ENCODE measurements at places on chromosomes 16 and 17.

DNA sequence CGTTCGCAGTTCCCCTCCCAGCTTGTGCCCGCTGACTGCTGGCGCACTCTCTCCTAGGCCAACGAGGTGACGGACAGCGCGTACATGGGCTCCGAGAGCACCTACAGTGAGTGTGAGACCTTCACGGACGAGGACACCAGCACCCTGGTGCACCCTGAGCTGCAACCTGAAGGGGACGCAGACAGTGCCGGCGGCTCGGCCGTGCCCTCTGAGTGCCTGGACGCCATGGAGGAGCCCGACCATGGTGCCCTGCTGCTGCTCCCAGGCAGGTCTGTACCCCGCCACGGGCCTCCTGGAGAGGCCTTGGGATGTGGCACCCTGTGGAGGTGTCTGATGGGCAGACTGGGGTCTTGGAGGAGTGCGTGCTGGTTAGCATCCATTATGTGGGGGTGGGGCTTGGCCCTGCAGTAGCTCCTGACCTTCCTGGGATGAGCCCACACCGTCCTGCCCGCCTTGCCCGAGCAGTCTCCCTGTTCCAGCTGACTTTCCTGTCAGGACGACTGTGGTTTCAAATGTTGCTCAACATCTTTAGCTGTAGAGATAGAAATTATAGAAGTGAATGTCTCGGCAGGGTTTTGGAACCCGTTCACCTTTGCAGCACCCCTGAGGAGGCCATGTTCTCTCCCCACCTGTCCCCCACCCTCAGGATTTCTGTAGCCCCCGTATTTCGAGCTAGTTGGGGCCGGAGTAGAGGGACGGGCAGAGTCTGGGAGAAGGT is 44.9 kb upstream of the CAPN15 start:
- no peak for DNase-seq

GRCh38 chr16:63695347-63695746 is 1426.5 kb downstream of the CDH11 start:
- no peak for DNase-seq

DNA sequence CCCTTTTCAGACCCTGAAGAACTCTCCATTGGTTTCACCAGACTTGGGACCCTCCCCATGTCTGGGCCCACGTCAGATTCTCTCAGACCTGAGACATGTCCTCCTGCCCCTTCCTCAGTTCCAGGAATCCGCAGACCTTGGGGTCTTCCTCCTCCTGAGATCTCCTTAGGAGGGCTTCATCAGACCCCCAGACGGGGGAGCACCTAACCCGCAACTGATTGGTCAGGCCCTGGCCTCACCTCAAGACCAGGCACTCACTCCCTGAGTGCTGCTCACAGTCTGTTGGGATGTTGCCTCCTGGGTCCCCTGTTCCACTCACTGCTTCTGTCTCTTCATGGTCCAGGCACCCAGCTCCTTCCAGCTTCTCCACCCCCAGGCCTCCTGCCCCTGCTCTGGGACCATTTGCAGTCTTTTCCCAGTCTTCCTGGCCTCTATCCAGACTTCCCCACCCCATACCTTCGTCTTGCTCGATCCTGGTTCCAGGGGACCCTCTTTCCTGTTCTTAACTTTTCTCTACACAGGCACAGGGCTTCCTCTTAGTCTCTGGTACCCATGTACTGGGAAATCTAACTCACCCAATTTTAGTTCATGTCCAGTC is 1.2 kb downstream of the GID4 start:
- DNase-seq, result no peak

DNA sequence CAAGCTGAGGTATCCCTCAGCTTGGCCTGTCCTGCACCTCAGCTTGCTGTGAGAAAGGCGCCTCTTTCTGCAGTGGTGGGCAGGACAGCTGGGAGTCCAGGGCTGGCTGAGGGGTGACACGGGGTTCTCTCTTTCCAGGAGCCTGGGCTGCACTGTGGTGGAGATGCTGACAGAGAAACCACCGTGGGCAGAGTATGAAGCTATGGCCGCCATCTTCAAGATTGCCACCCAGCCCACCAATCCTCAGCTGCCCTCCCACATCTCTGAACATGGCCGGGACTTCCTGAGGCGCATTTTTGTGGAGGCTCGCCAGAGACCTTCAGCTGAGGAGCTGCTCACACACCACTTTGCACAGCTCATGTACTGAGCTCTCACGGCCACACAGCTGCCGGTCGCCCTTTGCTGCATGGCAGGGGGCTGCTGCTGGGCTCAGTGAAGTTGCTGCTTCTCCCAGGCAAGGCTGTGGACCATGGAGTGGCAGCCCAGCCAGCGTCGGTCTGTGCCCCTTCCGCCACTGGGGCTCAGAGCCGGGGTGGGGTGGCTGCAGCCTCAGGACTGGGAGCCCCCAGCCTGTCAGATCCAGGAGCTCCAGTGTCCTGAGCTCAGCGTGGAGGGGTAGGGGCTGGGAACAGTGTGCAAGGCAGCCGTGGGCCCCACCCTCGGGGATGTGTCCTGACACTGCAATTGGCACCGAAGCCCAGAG is 6.4 kb downstream of the LIMD2 start:
- no peak for DNase-seq

DNA sequence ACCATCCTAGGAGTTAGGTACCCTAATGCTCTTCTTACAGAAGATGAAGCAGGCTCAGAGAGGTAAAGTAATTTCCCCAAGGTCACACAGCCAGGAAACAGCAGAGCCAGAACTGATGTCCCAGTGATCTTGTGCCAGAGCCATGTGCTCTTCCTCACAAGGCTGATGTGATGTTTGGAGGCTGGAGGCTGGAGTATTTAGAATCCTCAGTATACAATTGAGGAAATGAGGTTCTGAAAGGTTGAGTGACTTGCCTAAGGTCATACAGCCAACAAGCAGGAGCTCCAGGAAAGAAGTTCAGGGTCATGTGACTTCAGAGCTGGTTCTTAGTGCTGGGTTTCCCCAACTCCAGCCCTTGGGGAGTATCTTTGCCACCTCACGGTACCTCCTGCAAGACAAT is 18.5 kb downstream of the ITPRIPL2 start:
- DNase-seq, result no peak

GRCh38 chr16:58461056-58461455 is 38.9 kb upstream of the NDRG4 start:
- no peak for DNase-seq

GRCh38 chr17:48504953-48505352 is 25.9 kb downstream of the HOXB1 start:
- DNase-seq, result no peak

DNA sequence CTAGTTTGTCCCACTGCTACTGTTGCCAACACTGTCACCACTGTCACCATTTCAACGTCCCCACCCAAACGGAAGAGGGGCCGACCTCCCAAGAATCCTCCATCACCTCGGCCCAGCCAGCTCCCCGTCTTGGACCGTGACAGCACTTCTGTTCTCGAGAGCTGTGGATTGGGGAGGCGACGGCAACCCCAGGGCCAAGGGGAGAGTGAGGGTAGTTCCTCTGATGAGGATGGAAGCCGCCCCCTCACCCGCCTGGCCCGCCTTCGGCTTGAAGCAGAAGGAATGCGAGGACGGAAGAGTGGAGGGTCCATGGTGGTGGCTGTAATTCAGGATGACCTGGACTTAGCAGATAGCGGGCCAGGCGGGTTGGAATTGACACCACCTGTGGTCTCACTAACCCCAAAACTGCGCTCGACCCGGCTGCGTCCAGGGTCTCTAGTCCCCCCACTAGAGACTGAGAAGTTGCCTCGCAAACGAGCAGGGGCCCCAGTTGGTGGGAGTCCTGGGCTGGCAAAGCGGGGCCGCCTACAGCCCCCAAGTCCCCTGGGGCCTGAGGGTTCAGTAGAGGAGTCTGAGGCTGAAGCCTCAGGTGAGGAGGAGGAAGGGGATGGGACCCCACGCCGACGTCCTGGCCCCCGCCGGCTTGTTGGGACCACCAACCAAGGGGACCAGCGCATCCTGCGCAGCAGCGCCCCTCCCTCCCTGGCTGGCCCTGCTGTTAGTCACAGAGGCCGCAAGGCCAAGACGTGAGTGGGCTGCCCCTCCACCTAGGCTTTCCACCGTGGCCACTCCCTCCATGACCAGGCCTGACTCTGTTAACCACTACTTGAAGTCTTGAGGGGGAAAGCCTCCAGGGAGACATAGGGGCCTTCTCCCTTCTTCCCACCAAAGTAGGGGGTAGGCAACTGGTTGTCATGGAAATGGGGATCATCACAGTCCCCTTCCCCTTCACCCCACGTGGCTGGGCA is 9.0 kb upstream of the PHKG2 start:
- no peak for DNase-seq

GRCh38 chr16:8949536-8950418 is 13.9 kb downstream of the USP7 start:
- no peak for DNase-seq

GRCh38 chr17:57356719-57357391 is 100.5 kb downstream of the MSI2 start:
- DNase-seq, result no peak

DNA sequence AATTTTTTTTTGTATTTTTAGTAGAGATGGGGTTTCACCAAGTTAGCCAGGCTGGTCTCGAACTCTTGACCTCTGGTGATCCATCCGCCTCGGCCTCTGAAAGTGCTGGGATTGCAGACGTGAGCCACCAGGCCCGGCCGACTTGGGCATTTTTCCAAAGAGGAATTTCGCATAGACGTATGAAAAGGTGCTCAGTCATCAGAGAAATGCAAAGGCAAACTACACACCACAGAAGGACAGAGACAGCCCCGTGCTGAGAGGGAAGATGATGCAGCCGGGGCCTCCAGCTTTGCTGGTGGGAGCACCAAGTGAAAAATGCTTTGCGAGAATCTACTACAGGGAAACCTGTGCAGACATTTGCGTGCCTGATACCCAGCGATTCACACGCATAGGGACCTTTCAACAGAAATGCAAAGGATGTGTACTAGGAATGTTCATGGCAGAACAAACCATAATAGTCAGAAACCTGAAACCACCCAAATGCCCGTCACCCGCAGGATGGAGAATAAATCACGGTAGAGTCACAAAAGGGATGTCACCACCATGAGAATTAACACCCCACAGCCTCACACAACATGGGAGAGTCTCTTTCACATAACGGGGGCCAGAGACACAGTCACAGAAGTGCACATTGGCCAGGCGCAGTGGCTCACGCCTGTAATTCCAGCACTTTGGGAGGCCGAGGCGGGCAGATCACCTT is 5.2 kb downstream of the RAB40B start:
- DNase-seq, result no peak

GRCh38 chr17:81030741-81031565 is 4.0 kb upstream of the BAIAP2 start:
- DNase-seq, result no peak

GRCh38 chr17:80047176-80047575 is 10.7 kb downstream of the CCDC40 start:
- DNase-seq, result no peak

DNA sequence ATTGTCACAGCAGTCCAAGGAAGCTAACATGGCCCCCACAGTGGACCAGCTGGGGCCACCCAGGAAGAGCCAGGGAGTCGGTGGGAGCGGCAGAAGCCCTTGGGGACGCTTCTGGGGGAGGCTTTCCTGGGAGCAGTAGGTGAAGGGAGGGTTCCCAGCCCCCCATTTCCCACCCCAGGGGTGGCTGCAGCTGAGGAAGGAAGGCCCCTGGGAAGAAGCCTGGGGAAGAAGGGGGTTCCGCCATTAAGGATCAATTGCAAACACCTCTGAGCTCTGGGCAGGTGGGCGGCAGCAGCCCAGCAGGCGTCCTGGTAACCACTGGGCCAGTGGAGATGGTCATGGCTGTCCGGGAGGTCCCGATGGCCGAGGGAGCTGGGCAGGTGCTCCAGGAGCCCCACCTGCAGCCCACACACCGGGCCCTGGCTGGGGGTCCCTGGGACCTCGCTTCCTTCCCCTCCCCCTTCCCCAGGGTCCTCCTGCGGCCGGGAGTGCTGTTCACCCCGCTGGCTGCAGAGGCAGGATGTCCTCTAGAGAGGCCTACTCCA is 592 bp upstream of the PERCC1 start:
- DNase-seq, result no peak

GRCh38 chr17:56724664-56725063 is 109.1 kb downstream of the C17orf67 start:
- no peak for DNase-seq

GRCh38 chr16:54282928-54283724 is 3.5 kb downstream of the IRX3 start:
- DNase-seq, result no peak

DNA sequence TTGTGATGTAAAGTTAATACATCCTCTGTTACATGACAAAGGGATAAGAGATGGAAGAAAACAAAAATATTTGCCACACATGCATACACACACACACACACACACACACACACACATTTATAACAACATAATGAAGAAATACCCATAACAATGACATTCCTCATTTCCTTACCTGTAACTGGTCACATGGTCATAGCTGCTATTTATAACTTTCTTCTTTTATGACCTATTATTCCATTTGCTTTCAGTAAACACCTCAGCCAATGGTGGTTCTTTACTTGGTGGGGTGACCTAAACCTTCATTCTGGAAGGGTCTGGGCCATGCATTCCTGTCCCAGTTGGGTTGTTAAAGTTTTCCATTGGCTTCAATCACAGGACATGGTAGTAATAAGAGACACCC is 5.3 kb downstream of the MT2A start:
- no peak for DNase-seq

- DNase-seq, result no peak
Measured at GRCh38 chr17:3213001-3213400, 5.5 kb downstream of the OR1A1 start.

DNA sequence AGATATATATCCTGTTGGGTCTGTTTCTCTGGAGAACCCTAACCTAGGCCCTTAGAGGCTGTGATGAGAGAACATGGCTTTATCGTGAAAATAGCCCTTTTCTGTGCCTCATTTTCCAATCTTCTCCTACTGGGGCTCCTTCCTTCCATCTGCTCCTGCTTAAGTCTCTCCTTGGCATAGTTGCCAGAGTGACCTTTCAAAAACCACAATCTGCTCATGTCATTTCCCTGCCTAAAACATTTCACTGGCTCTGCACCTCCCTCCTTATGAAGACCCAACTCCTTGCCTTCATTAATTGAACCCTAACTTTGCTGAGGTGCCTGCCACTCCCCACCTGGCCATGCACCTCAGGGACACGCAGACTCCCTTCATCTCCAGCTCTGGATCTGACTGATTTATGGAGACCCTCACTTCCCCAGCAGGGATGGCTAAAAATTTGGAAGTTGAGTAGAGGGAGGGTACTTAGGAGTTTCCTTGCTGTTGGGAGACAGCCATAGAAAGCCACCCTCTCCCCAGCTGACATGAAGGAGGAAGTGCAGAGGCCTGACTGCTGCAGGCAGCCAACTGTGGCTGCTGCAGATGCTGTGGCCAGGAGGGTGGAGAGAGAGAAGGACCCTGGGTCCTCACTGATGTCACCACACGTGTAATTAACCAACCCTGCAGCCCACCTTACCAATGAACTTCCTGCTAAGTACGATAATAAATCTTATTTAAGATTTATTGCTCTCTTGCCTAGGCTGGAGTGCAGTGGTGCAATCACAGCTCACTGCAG is 6.3 kb upstream of the GGA2 start:
- DNase-seq, result no peak

- no peak for DNase-seq
Measured at GRCh38 chr16:88290850-88291830, 91.6 kb upstream of the ZNF469 start.
